Esophagus mucosa (tissue), 1 donor: ENCODE measurements at places on chromosomes 4 and X. TPM values are rescaled to one million over a fixed set of nuclear protein-coding genes. Genes with fewer than 3 reads are reported as not detected.
A peak's percentile ranks its signal among the peaks of the same experiment; 100 is the strongest.

- no peak for ATAC-seq
Observed at GRCh38 chr4:177227636-177228035, 82.0 kb upstream of the NEIL3 start.

The USP17L25 gene
- not detected for total RNA-seq

GRCh38 chr4:139331185-139331584 is 28.9 kb upstream of the NDUFC1 start:
- no peak for ATAC-seq

DNA sequence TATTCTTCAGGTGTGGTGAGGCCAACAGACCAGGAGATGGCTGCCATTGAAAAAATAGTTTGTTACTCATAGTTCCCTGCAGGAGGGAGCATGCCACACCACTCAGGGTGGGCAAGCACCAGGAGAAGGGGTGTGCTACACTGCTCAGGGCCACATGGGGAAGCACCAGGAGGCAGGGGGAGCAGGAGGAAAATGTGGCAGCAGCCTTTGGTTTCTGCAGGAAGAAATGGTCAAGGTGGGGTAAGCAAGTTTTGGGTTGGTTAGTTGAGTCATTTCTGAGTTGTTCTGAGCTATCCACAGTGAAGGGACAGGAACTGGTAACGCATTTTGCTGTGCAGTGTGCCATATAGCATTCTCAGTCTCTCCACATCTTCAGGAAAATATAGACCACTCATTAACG is 23.8 kb downstream of the FGFBP1 start:
- peak; percentile 28 for ATAC-seq

The S100P gene
- 1,144 TPM for total RNA-seq

- ATAC-seq: no peak
Observed at GRCh38 chrX:10203617-10204016, 46.8 kb downstream of the CLCN4 start.

The FAM53A gene
- total RNA-seq: 0.92 TPM

- no peak for ATAC-seq
Observed at GRCh38 chrX:32185160-32185559, 1026.2 kb downstream of the DMD start.

The NLGN4X gene
- total RNA-seq: 1.00 TPM

The NIPAL1 gene
- 44.2 TPM for total RNA-seq

GRCh38 chr4:106816496-106816895 is 219.6 kb downstream of the DKK2 start:
- ATAC-seq: no peak

- no peak for ATAC-seq
Observed at GRCh38 chr4:13977746-13978145, 350.2 kb upstream of the BOD1L1 start.

DNA sequence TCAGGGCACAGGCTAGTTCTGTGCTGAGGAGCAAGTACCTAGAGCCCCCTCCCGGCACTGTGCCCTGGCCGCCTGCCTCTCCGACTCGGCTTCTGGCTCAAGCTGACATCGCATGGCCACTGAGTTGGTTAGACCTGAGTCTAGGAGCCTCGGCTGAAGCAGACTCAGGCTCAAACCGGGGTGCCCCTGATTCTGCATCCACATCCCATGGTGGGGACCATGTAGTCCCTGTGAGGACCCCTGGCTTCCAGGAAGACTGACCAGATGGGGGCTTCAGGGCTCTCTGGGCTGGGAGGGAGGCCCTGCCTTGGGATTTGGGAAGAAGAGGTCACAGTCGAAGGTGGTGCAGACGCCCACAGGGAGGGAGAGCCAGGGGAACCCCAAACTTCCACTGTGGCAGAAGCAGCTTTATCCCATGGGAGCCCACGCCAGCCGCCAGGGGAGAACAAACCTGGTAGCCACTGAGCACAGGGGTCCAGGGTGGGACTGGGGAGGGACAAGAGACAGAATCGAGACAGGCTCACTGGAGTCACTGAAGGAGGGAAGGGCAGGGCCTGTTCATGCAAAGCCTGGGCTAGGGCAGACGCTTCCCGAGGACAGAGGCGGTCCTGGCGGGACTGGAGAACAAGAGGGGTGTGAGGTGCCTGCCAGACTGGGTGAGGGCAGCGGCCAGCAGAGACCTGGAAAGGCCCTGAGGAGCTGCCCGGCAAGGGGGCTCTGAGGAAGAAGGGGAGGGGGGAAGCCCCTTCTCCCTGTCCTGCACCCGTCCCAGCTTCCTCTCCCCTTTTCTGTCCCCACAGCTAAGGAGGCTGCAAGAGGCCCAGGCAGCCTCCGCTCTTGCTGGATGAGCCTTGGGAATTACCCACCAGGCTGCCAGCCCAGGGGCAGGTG is 1.1 kb downstream of the PDE6B start:
- ATAC-seq: peak; percentile 5

The GAGE2A gene
- total RNA-seq: not detected

- no peak for ATAC-seq
Observed at GRCh38 chr4:3522651-3523050, 9.6 kb downstream of the LRPAP1 start.

- no peak for ATAC-seq
Observed at GRCh38 chrX:31708116-31708515, 636.3 kb upstream of the FTHL17 start.

The SLIT2 gene
- total RNA-seq: 2.5 TPM

- ATAC-seq: no peak
Observed at GRCh38 chr4:137685357-137685756, 153.1 kb upstream of the PCDH18 start.

DNA sequence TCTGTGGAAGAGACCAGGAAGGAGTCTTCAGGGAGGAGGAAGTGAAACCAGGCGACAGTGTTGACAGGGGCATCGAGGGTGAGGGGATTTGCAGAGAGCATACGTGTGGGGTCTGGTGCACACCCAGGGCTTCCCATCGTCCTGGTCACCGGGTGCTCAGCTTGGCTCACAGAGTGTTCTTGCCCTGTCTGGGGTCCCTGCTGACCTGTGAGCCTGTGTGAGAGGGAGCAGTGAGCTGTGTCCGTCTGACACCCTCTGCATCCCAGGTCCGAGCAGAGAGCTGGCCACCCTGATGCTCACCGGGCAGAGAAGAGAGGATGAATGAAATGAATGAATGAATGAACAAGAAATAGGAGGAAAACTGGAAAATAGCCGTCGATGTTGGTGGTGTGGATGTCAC is 46.5 kb downstream of the CPZ start:
- no peak for ATAC-seq

DNA sequence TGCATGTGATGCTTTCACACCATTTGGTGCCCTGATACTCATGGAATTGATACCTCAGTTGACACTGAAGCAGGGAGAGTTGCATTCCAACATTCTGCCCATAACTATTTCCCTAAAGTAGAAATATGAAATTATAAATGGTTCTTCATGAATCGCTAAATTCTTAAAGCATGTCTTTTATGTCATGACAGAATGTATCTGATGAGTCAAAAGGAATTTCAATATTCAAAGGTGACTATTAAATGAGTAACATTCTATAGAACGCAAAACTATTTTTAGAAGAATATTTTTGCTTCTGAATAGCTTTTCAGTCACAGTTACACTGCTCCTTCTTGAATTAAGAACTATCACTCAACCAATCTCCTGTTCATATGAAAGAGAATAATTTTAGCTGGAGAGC is 152.8 kb downstream of the ADGRA3 start:
- ATAC-seq: no peak

- ATAC-seq: no peak
Observed at GRCh38 chr4:28723371-28723770, 1862.7 kb downstream of the STIM2 start.

DNA sequence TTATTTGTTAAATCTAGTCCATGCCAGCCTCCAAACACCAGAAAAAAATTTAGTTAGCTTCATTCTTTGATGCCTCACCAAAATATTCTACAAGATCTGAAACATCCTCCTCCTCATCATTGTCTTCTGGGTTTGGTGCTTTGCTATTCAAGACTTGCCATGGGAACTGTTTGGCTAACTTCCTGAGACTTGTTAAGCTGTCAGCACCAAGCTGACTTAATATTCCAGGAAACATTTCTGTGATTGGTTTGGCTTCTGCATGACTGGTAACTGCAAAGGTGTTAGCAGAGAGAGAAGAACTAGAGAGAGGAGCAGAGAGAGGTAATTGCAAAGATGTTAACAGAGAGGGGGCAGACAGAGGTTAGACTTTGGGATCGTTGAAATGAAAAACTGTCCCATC is 101.3 kb downstream of the PALLD start:
- peak; percentile 17 for ATAC-seq

DNA sequence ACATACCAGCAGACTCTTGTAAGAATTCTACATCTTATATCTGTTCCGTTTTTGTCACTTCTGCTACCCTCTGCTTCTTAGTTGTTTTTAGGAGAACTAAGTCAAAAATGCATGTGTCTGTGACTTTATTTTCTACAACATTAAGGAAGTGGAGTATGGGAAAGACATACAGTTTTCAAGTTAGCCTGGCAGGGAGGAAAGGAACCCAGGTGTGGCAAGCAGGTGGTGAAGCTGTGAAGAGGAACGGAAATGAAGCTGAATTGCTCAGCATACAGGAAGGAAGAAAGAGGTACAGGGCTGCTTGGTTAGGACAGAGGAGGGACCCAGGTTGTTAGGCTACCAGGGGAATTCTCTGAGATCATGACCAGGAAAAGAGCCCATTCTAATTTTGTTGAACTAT is 9.4 kb downstream of the GPRIN3 start:
- ATAC-seq: peak; percentile 35

DNA sequence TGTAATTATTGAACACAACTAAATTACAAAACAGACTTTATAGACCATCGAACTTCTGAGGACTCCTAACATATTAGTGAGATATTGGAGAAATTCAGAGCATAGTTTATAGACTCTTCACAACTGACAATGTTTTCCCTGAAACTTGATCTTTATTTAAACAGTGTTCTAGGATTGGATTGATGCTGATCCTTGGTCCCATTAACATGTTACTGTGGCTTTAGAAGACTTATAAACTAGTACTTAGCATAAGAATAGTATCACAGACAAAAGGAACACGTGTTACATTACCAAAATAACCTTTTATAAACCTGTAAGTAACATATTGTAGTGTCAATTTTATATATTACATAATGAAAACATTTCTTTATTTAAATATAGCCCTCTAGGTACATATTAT is 689.6 kb downstream of the CCSER1 start:
- ATAC-seq: no peak

DNA sequence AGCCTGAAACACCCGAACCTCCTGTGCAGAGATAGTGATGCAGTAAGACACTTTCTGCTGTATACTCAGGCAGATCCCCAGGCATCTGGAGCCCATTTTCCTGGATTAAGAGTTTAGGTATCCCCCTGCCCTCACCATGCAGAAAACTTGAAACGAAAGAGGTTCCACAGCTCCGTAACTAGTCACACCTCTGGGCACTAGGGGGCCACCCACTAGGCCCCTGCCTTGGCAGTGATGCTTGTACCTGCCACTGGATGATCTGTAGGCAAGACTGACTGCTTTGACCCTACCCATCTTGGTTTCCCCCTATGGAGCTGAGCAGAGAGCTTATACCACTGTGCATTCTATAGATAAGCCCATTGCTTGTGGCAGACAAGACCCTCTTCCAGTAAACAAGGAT is 940.6 kb downstream of the PCDH19 start:
- ATAC-seq: no peak

DNA sequence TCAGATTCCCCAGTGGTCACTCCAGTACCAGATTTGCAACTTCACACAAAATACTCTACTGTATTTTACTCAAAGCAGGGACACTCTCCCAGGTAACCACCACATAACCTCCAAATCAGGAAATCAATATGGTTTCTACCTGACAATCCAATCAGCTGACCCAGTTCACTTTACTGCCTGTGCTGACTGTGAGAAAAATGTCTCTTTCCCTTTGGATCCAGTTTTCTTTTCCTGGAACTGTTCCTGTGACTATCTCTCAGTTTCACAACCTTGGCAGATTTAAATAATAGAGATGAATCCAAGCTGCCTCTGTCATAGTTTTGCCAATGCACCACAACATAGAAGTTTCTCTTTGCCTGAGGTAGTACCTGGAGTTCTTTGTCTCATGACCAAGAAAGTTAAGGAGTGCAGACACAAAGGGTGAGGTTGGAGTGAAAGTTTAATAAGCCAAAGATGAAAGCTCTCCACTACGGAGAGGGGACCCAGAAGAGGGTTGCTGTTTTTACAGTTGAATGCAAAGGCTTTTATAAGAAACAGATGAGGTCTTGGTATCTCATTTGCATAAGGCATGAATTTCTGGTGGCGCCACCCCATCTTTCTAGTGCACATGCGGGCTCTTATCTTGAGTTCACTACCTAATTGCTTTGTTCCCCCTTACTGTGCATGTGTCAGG is 29.7 kb upstream of the IL9R start:
- ATAC-seq: no peak

The ADGRL3 gene
- 4.1 TPM for total RNA-seq

The EDA gene
- total RNA-seq: 1.5 TPM

- no peak for ATAC-seq
Observed at GRCh38 chrX:37787423-37787869, 7.6 kb downstream of the CYBB start.

DNA sequence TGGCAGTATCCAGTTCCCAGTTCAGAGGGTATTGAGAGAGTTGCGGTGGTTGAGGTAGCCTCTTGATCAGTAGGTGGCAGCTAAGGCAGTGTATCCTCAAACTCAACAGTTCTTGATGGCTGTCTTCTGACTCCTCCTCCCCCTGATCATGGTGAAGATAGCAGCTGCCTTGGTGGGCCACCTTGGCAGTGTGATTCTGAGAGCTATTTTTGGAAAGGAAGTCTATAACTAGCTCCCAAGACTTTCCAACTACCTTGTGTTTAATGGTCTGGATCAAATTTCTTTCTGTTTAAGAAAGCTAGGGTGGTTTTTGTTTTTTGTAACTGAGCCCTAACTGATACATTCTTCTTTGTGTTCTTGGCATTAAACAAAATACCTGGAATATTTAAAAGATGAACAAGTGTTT is 10.5 kb upstream of the TBC1D19 start:
- no peak for ATAC-seq

GRCh38 chrX:129769467-129770154 is 10.1 kb upstream of the SASH3 start:
- ATAC-seq: peak; percentile 62

The ADGRG4 gene
- total RNA-seq: not detected

The KIAA0232 gene
- 20.9 TPM for total RNA-seq

The RBM46 gene
- total RNA-seq: not detected

DNA sequence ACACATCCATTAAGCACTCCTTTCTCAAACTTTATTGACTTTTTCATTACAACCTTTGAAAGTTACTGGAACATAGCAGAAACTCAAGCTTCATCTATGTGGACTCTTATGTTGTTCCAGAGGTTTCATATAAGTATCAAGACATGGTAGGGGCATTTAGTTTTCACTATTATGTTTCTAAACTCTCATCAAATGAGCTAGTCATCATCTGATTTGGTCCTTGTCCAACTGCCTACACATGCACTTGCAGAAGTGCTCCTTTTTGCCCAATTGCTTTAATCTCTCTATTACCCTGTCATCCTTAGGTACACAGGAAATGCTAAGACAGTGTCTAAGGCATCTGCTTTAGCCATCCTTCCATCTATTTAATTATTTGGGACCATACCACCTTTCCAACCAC is 42.2 kb upstream of the EPGN start:
- ATAC-seq: no peak

The MAGEA8 gene
- total RNA-seq: not detected

The HMGN5 gene
- total RNA-seq: 3.7 TPM
